ENCODE measurements at places on chromosomes 11 and 22.

- no peak for DNase-seq
These were observed 765 bp downstream of the ZFPL1 start for GRCh38 chr11:65084598-65085375.

- DNase-seq = no peak
These were observed 23.2 kb upstream of the FEZ1 start for GRCh38 chr11:125519256-125519655.

GRCh38 chr11:65362320-65362931 lies 7.9 kb downstream of the TIGD3 start:
- no peak for DNase-seq

- DNase-seq = no peak
These were observed 13.5 kb downstream of the KIAA1671 start for GRCh38 chr22:24965822-24966626.

DNA sequence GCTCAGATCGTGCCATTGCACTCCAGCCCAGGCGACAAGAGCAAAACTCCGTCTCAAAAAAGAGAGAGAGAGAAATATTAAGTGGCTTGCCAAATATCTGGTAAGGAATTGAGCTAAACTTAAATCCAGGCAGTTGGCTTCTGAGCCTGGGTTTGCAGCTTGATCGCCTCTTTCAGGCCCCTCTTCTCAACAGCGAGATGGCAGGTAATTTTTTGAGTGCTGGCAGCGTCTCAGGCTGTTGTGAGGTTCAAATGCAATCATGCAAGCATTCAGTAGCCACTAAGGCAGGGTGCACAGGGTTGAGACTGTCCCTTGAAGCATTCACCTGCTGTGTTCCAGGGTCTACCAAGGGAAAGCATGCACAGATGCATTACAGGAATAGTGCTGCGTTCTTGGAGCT lies 670 bp upstream of the CTSF start:
- no peak for DNase-seq

- no peak for DNase-seq
These were observed 7.0 kb downstream of the PRDX5 start for GRCh38 chr11:64324692-64325469.

All from BJ (cell line).